Activated CD8-positive, alpha-beta memory T cell treated with anti-CD3 and anti-CD28 coated beads, Interleukin-2, amount 10 ng/mL, durations not matched to agents 7 days and 5 days (primary cell): ENCODE measurements at places on chromosomes 12 and 14. TPM values are rescaled to one million over a fixed set of nuclear protein-coding genes. Genes with fewer than 3 reads are reported as not detected.

DNA sequence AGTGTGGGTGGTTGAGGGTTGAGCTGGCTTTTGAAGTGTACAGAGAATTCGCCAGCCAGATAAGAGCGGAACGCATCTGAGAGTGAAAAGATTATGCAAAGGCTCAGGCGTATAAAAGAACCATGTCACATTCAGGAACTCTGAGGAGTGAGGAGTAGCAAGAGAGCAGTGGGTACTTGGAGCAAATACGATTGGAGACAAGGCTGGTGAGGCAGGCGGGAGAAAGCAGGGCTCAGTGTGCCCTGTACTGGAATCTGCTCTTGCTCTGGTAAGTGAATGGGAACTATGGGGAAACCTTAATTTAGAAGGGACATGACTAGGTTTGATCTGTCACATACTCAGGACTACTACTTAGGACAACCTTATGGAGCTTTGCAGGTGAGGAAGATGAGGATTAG lies 87.0 kb downstream of the PTPRB start:
- DNase-seq: no peak
- no peaks in the 10 kb centered on the region for H3K4me1 ChIP-seq
- H3K27me3 ChIP-seq: peaks cover 3% of the 10 kb centered on the region
- H3K36me3 ChIP-seq: no peaks in the 10 kb centered on the region
- no peak overlapping the region for H3K4me3 ChIP-seq

- peaks cover 68% of the 10 kb centered on the region for H3K36me3 ChIP-seq
- H3K4me3 ChIP-seq: peak overlapping the region; percentile 98
- no peaks in the 10 kb centered on the region for H3K27me3 ChIP-seq
- DNase-seq: no peak
Observed at GRCh38 chr12:56721216-56721615, 3.9 kb downstream of the NACA start.

DNA sequence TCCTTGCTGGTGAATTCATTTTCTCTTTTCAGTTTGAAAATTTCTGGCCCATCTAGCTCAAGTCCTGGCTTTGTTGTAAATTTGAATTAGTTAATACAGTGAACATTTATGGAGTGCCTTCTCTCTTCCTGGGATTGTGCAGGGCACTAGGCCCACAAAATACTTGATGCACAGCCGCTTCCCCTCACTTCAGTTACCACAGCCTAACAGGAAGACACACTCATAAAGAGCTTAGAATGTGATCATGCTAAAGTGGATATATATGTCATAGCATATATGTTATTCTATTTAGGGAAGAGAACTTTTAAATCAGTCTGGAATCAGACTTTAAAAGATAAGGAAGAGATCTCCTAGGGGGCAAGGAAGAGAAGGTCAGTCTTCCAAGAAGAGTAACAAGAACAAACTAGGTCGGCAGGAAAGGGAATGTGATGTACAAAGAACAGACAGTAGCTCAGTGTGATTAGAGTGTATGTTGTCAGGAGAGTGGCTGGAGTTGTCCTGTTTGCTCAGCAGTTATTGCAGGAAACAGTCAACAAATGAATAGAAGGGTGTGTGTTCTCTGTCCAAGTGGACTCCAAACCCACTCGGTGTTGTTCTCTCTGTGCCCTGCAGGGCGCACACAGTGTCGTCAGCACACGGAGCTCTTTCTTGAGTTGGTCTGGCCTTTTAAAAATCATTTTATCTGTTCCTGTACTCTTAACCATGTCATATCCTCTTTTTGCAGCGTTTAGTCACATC lies 74.4 kb downstream of the DAAM1 start:
- H3K4me3 ChIP-seq: no peak overlapping the region
- peaks cover 29% of the 10 kb centered on the region for H3K4me1 ChIP-seq
- H3K27me3 ChIP-seq: no peaks in the 10 kb centered on the region
- peaks cover 25% of the 10 kb centered on the region for H3K36me3 ChIP-seq
- no peak for DNase-seq

The PPM1H gene
- 0.32 TPM for total RNA-seq

The GLS2 gene
- 1.1 TPM for total RNA-seq
